Right atrium auricular region (tissue), 2 donors: ENCODE measurements at places on chromosomes 5 and 9. TPM values are rescaled to one million over a fixed set of nuclear protein-coding genes. Genes with fewer than 3 reads are reported as not detected.

- DNase-seq: peak; percentile 66
Observed at GRCh38 chr5:119453040-119453373, 710 bp downstream of the HSD17B4 start.

DNA sequence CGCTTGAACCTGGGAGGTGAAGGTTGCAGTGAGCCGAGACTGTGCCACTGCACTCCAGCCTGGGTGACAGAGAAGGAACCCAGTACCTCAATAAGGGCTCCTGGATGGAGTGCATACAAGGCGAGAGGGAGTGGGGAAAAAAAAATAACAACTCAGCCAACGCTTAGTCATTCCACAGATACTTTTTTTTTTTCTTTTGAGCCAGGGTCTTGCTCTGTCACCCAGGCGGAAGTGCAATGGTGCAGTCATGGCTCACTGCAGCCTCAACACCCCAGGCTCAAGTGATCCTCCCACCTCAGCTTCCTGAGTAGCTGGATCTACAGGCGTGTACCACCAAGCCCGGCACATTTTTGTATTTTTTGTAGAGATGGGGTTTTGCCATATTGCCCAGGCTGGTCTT is 59.5 kb upstream of the GGTA1 start:
- no peak for DNase-seq

The BTNL3 gene
- not detected for total RNA-seq

- DNase-seq: no peak
Observed at GRCh38 chr5:132472431-132472830, 18.1 kb downstream of the IRF1 start.

- DNase-seq: no peak
Observed at GRCh38 chr9:68872026-68872501, 141.8 kb downstream of the PRKACG start.

The FBP1 gene
- total RNA-seq: 4.1 TPM

DNA sequence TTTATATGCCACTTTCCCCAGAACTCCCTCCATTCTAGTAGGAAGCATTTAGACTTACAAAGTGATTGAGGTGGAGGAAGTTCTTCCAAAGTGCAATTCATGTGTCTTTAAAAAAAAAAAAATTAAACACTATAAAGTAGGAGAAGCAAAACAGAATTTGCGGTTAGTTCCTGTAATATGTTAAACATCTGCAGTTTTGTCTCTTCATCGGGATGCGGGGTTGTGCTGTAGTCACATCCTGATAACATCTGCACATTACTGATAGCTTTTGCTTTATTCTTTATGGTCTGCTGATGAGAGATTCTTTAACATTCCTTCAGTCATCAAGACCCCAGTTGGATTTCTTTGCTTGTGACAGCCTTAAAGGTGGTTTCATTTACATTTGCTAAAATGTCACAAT is 694.3 kb downstream of the NR2F1-AS1 start:
- no peak for DNase-seq

The GABRA6 gene
- not detected for total RNA-seq

DNA sequence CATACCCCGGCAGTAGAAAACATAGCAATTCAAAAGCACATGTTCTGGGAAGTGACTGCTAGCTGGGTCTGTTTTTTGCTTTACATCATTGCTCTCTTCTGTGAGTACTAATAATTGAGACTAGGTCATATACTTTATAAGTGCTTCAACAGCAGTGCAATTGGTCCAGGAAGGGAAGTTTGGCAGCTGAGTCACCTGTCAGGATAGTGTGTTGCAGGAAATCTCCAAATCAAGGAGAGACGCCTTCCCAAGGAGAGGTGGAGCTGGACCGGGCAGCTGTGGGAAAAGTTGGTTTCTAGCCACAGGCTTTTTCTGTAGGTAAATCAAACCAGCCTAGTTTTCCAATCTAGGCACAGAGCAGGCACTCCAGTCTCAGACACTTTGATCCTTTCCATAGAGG is 330.1 kb downstream of the ENC1 start:
- DNase-seq: no peak

- no peak for DNase-seq
Observed at GRCh38 chr5:125137535-125137934, 391.1 kb upstream of the ZNF608 start.

DNA sequence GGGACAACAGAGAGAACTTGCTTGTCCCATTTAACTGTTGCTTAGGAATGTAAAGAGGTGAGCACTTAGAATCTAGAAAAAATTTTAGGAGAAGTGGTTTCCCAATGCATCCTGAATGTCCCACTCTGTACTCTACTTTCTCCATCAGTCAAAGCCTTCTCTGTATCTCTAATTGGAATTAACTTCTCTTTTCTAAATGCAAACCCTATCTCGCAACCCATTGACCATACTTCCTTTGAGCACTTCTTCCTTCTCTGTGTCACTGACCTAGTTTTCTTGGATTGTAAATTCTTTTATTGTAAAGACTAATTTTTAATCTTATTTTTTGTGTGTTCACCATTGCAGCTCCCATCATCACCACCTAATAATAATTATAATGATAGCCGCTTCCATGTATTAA is 33.3 kb downstream of the ADRB2 start:
- no peak for DNase-seq

GRCh38 chr9:133683586-133684120 is 47.5 kb downstream of the DBH start:
- peak; percentile 79 for DNase-seq

DNA sequence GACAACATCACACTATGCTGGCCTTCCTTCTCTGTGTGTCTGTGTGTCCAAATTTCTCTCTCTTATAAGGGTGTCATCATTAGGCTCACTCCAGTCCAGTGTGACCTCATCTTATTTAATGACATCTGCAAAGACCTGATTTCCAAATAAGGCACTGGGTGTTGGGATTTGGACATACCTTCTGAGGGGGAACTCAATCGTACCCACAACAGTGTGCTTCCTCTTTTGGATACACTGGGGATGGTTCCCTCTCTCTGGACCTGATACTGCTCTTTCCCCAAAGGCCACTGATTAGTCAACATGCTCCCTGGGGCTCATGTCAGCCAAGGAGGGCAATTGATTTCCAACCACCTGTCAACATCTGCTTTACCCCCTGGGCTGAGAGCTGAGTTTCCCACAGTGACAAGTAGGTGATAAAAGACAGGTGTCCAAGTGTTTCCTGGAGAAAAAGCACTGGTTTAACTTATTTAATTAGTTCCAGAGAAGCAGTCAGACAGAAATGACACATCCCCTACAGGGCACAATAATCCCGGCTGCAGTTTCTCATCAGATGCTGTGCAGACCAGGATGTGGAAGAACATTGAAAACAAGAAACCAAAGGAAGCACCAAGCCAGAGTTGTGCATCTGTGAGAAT is 17.8 kb upstream of the CEP72 start:
- no peak for DNase-seq

GRCh38 chr5:85681871-85682270 is 935.9 kb upstream of the COX7C start:
- no peak for DNase-seq

The MRPL41 gene
- 172 TPM for total RNA-seq

The CCDC180 gene
- 0.98 TPM for total RNA-seq

The CTNNA1 gene
- total RNA-seq: 247 TPM

The GALNT12 gene
- 2.7 TPM for total RNA-seq

GRCh38 chr5:68215898-68216244 is 315 bp downstream of the PIK3R1 start:
- no peak for DNase-seq

The SH3PXD2B gene
- total RNA-seq: 13.9 TPM

The MAMDC2 gene
- total RNA-seq: 32.5 TPM
